Activated CD8-positive, alpha-beta T cell treated with anti-CD3 and anti-CD28 coated beads for 36 hours (primary cell): ENCODE measurements at places on chromosomes 5 and 9. TPM values are rescaled to one million over a fixed set of nuclear protein-coding genes. Genes with fewer than 3 reads are reported as not detected.
A peak's percentile ranks its signal among the peaks of the same experiment; 100 is the strongest.

The ACER2 gene
- total RNA-seq: 1.4 TPM

The NR5A1 gene
- total RNA-seq: not detected

The SLC22A4 gene
- 0.88 TPM for total RNA-seq

The WDR31 gene
- total RNA-seq: 1.4 TPM

DNA sequence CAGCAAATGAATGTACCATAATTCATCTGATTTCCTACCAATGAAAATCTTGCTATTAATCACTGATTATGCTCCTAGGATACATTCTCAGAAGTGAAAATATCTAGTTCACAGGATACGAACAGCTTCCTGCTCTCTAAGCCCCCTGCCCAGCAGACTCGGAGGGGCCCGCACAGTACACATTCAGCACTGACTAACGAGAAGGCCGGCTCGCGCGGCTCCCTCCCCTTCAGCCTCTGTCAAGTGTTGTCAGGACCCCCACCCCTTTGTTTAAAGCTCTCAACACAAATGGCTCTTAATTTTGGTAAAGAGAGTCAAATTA is 82.0 kb downstream of the PRRT1B start:
- DNase-seq: no peak
- peaks cover 41% of the 10 kb centered on the region for H3K4me1 ChIP-seq
- H3K27ac ChIP-seq: peak overlapping the region; percentile 88
- H3K36me3 ChIP-seq: peaks cover 48% of the 10 kb centered on the region
- H3K4me3 ChIP-seq: peak overlapping the region; percentile 20
- H3K27me3 ChIP-seq: no peaks in the 10 kb centered on the region

The ENTPD2 gene
- total RNA-seq: not detected

- H3K4me3 ChIP-seq: no peak overlapping the region
- peak; percentile 26 for DNase-seq
- H3K27ac ChIP-seq: peak overlapping the region; percentile 69
These were observed 558.0 kb downstream of the EBF1 start for GRCh38 chr5:158541536-158542297.

DNA sequence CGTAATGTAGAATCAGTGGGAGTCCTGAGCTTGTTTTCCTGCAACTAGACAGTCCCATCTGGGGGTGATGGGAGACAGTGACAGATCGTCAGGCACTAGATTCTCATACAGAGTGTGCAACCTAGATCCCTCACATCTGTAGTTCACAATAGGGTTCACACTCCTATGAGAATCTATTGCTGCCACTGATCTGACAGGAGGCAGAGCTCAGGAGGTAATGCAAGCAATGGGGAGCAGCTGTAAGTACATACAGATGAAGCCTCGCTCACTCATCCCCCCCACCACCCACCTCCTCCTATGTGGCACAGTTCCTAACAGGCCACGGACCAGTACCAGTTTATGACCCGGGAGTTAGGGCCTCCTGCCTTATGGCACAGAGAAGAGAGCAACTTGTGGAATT is 116.2 kb upstream of the PIK3R1 start:
- H3K36me3 ChIP-seq: no peaks in the 10 kb centered on the region
- no peak overlapping the region for H3K4me3 ChIP-seq
- DNase-seq: no peak
- no peak overlapping the region for H3K27ac ChIP-seq
- H3K4me1 ChIP-seq: no peaks in the 10 kb centered on the region
- no peaks in the 10 kb centered on the region for H3K27me3 ChIP-seq

- DNase-seq: no peak
- H3K4me3 ChIP-seq: peak overlapping the region; percentile 98
- peaks cover 45% of the 10 kb centered on the region for H3K36me3 ChIP-seq
- H3K4me1 ChIP-seq: peaks cover 26% of the 10 kb centered on the region
These were observed 1.6 kb upstream of the RPS6 start for GRCh38 chr9:19381656-19382055.

- no peak overlapping the region for H3K27ac ChIP-seq
- H3K27me3 ChIP-seq: no peaks in the 10 kb centered on the region
- no peak for DNase-seq
- no peaks in the 10 kb centered on the region for H3K4me1 ChIP-seq
- no peak overlapping the region for H3K4me3 ChIP-seq
- H3K36me3 ChIP-seq: no peaks in the 10 kb centered on the region
These were observed 91.1 kb upstream of the RNF180 start for GRCh38 chr5:64074533-64074932.

The CA9 gene
- 4.5 TPM for total RNA-seq

DNA sequence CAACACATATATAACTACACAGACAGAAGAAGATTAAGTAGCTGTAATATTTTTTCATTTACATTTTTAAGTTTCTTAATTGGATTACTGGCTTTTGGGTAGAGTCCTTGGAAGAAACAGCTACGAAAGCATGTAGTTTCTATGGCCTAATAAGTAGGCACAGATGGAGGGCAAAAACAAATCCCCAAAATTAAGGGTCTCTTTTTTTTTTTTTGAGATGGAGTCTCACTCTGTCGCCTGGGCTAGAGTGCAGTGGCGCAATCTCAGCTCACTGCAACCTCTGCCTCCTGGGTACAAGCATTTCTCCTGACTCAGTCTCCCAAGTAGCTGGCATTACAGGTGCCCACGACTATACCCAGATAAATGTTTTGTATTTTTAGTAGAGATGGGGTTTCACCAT is 27.1 kb upstream of the MTMR12 start:
- H3K4me3 ChIP-seq: no peak overlapping the region
- DNase-seq: no peak
- no peaks in the 10 kb centered on the region for H3K4me1 ChIP-seq
- H3K27me3 ChIP-seq: no peaks in the 10 kb centered on the region

GRCh38 chr5:131364507-131365050 is 100.7 kb downstream of the CDC42SE2 start:
- H3K36me3 ChIP-seq: peaks cover 66% of the 10 kb centered on the region
- no peaks in the 10 kb centered on the region for H3K27me3 ChIP-seq
- peak overlapping the region; percentile 84 for H3K27ac ChIP-seq

DNA sequence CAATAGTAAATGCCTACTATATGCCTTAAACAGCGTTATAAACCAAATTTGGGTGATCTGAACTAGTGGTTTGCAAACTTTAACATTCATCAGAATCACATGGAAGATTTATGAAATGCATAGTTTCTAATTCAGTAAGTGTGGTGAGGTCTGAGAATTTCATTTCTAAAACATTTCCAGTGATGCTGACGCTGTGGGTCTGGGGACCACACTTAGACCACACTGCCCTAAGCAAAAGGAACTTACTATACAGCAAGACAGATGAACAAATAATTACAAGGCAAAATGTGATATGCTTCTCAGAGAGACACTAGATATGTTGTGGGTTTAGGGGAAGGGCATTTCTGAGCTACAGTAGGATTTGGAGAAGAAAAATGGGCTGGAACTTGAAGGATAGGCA is 72.6 kb downstream of the OXCT1 start:
- H3K36me3 ChIP-seq: peaks cover 41% of the 10 kb centered on the region
- no peaks in the 10 kb centered on the region for H3K27me3 ChIP-seq
- no peak overlapping the region for H3K4me3 ChIP-seq
- peak; percentile 26 for DNase-seq

- H3K27ac ChIP-seq: peak overlapping the region; percentile 87
- H3K27me3 ChIP-seq: no peaks in the 10 kb centered on the region
- peaks cover 25% of the 10 kb centered on the region for H3K36me3 ChIP-seq
- peak; percentile 64 for DNase-seq
- peaks cover 50% of the 10 kb centered on the region for H3K4me1 ChIP-seq
These were observed 564 bp downstream of the SLC25A25 start for GRCh38 chr9:128068386-128069205.

GRCh38 chr5:126274076-126274762 is 149.0 kb upstream of the GRAMD2B start:
- H3K4me3 ChIP-seq: no peak overlapping the region
- DNase-seq: no peak
- H3K4me1 ChIP-seq: no peaks in the 10 kb centered on the region
- peaks cover 5% of the 10 kb centered on the region for H3K27me3 ChIP-seq
- no peak overlapping the region for H3K27ac ChIP-seq

The C1QTNF2 gene
- total RNA-seq: not detected

GRCh38 chr5:88658886-88659285 is 224.1 kb downstream of the MEF2C start:
- DNase-seq: no peak
- no peak overlapping the region for H3K27ac ChIP-seq
- no peak overlapping the region for H3K4me3 ChIP-seq
- H3K27me3 ChIP-seq: peaks cover 51% of the 10 kb centered on the region

DNA sequence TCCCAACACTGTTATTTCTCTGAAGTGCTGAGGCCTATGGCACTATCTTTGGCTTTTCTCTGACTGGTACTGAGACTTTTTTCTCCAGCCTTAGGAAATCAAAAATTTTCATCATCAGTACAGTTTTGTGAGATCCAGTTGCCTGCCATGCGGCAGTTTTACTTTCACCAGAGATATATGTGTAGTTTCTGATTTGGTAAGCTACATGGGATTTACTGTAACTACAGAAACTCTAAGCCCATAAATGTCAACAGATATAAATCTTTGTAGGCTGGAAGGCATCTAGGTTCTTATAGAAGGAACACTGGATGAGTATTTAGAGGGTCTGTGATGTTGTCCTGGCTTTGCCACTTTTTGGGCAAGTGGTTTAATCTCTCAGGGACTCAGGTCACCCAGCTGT is 69.0 kb downstream of the DOCK2 start:
- H3K27me3 ChIP-seq: no peaks in the 10 kb centered on the region
- peaks cover 18% of the 10 kb centered on the region for H3K4me1 ChIP-seq
- DNase-seq: no peak
- no peak overlapping the region for H3K4me3 ChIP-seq
- peak overlapping the region; percentile 23 for H3K27ac ChIP-seq
- peaks cover 65% of the 10 kb centered on the region for H3K36me3 ChIP-seq

The PDLIM4 gene
- total RNA-seq: not detected

The FBP1 gene
- total RNA-seq: 1.2 TPM

The SOHLH1 gene
- not detected for total RNA-seq

DNA sequence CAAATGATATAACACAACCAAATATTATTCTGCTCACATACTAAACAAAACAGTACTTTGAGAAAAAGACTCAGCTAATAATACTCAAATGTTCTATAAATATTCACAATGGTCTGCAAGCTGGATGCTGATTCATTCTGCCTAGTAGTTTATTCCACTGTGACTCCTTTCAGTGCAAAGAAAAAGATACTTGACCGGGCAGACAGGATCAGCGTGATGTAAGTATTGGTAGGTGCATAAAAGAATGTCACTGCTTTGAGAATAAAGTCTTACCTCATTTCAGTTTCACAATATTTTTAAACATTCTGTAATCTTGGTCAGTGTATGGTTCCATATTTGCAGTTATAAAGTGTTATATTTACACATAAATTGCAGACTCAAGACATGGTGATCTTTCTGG is 223.0 kb upstream of the NUDT12 start:
- H3K27ac ChIP-seq: no peak overlapping the region
- no peaks in the 10 kb centered on the region for H3K4me1 ChIP-seq
- no peaks in the 10 kb centered on the region for H3K36me3 ChIP-seq
- no peaks in the 10 kb centered on the region for H3K27me3 ChIP-seq
